Activated T-cell treated with anti-CD3 and anti-CD28 coated beads, Interleukin-2, amount 50 U/mL, for 48 hours (primary cell): ENCODE measurements at places on chromosomes 1 and 21.

DNA sequence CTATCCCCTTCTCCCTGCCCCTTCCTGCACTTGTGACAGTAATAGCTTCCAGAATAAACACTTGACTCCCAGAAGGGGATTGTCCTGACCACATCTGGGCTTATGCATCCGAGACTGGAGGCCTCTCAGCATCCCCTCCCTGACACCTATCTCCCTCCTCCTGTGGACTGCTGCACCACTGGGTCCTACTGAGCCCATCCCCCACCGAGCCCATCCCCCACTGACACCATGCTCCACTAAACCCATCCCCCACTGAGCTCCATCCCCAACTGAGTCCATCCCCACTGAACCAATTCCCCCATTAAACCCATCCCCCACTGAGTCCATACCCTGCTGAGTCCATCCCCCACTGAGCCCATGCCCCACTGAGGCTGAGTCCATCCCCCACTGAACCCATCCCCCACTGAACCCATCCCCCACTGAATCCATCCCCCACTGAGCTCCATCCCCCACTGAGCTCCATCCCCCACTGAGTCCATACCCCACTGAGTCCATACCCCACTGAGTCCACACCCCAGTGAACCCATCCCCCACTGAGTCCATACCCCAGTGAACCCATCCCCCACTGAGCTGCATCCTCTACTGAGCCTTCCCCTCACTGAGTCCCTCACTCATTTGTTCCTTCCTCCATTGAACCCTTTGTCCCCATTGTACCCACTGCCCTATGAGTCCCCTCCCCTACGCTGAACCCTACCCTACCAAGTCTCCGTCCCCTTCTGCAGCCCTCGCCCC is 5.6 kb downstream of the PDZK1IP1 start:
- no peak for DNase-seq

GRCh38 chr1:35929730-35930592 is 944 bp upstream of the AGO3 start:
- peak; percentile 46 for DNase-seq

DNA sequence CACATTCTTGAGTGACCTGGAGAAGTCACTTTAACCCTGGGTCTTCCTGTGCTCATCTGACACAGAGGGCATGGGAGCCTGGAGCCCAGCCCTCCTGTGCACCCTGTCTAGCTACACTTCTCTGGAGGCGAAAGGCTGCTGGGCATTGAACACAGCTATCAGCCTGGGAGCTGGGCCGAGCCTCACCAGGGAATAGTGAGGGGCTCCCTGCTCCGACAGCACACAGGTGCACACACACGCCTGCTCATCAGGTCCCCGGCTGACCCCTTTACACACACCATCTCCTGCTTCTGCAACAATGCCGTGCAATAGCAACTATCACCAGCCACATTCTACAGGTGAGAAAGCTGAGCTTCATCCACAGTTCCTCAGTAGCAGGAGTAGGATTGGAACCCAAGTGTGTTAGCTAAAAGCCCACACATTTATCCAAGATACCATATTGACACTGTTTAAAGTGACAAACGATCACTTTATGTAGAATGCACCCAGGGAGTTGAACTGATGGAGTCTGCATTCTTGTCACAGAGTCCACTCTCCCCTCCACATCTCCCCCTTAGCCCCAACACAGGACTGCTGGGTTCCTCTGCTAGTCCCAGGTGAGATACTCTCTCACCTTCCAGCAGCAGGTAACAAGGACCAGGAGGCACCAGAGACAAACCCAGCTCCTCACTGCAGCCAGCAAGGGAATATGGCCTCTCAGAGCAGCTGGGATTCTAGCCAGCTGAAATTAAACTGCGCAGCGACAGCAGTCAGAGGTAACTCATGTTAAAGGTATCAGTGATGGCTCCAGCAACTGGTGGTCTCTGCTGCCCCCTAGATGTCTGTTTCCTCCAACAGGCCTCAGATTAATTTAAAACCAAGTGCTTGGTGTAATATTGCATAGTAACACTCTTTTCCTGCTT is 18.3 kb upstream of the CAPN8 start:
- DNase-seq, result peak; percentile 60

- no peak for DNase-seq
These were observed 22.3 kb upstream of the COL18A1 start for GRCh38 chr21:45382697-45382997.

DNA sequence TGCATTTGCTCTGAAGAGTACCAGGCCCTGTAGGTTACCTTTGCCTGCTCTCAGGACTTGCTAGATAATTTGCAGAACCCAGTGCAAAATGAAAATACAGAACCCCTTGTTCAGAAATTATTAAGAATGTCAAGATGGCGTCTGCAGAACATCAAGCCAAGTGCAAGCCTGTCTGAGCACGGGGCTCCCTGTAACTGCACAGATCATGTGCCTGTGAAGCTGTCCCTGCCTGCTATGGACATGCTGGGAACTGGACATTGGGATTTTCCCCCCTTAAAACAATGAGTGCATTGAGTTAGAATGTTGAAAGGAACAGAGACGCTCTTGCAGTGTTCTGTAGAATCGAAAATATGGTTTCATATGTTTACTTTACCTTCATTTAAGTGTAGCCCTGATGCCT is 2.9 kb downstream of the CLDN14 start:
- DNase-seq, result no peak

DNA sequence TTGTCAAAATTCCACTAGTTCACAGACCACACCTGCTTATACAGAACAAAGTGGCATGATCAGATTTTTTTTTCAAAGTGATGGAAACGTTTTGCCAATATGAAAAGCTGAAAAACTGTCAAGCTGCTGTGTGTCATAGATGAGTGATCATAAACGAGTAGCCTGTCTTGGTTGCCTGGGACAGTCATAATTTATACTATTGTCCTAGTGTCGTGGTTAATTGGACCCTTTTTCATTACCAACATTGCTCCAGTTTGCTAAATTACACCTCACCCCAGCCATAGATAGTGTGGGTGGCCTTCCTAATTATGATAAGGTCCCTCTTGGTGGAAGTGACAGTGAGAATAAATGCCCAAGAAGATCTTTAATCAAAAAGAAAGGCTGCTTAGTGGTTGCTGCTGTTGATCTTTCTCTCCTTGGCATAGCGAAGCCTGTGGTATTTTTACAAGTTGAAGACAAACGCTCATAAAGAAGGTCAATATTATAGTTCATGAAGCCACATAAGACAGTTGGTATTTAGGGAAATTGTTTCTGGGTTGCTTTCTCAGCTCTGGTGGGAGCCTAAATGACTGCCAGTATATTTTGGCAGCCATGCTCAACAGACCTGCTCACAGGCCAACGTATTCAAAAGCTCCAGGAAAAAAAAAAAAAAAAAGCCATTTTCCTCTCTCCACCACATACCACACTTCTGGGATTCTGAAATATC is 478.1 kb downstream of the PLA2G4A start:
- no peak for DNase-seq

DNA sequence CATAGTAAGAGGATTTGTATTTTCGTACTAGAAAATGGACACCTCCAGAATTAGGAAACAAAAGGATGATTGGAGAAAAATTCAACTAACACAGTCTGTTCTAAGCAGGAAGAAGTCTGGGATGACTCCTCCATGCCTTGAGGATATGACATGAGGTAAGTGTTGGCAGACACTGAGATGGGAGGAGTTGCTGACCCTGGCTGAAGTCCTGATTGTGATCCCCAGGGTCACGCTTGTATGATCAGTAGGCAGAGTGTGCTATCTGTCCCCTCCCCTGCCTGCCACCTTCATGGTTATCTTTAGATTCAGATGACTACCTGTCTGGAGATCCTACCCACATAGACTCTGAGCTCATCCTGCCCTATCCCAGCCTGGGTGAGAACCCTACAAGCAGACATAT is 249.1 kb downstream of the C1orf94 start:
- no peak for DNase-seq

GRCh38 chr1:29342983-29343382 is 106.7 kb downstream of the PTPRU start:
- DNase-seq, result no peak

GRCh38 chr1:32362474-32363313 is at the start of the genes FAM229A and TSSK3:
TSS of gene FAM229A (minus strand) at chr1:32362485. CDS start at chr1:32362091, 394 bp downstream.
TSS of gene TSSK3 (plus strand) at chr1:32362539. CDS start at chr1:32362702, 163 bp downstream.
- no peak for DNase-seq
